ENCODE measurements at places on chromosomes 16 and 17.

- DNase-seq = no peak
Observed at GRCh38 chr16:57273359-57273758, 11.1 kb downstream of the PLLP start.

GRCh38 chr17:83149029-83149725 is 69.8 kb downstream of the METRNL start:
- no peak for DNase-seq

- no peak for DNase-seq
Observed at GRCh38 chr16:58478427-58478826, 21.5 kb upstream of the NDRG4 start.

DNA sequence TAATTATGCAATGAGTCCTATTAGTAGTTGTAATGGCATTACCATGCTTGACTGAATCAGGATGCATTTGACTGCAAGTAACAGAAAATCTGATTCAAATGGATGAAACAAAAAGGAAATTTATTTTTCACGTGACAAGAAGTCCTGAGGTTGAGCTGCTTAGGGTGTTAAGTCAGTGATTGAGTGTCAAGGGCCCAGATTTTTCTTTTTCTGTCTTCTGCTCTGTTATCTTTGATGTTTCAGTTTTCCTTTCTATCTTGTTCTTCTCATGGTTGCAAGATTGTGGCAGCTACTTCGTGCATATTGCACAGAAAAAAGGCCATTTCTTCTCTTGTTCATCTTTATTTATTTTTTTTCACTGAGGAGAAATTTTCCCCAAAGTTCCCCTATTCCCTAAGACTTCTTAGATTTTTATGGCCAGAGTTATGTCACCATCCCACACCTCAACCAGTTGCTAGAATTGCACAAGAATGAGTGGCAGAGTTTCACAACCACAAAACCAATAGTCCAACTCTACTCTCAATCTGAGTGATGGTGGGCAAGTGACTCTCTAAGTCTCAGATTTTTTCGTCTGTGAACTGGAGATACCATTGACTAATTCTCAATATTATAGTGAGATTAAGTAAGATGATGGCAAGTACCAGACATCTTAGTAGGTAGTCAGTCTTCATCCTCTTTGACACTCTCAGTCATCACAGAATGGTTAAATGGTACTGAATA is 15.7 kb upstream of the GPR139 start:
- no peak for DNase-seq

GRCh38 chr17:61260071-61260797 is 139.4 kb upstream of the TBX2 start:
- DNase-seq = no peak

GRCh38 chr17:41962768-41963434 is 3.7 kb upstream of the CNP start:
- DNase-seq = peak; percentile 47

DNA sequence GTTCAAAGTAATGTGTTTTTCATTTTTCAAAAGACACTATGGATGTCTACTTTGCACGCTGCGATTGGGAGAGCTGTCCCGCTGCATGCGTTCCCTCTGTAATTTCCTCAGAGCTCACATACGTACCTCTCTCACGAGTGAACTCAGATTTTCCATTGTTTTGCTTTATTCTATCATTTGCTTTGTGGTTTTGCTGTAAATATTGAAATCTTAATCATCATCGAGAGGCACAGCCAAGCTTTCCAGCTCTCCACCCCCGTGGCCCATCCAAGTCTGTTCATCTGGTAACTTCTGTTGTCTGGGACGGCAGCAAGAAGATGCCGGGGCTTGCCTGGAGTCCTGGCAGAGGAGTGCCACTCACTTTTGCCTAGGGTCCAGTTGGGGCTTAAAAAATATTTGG is 21.1 kb downstream of the TMC6 start:
- no peak for DNase-seq

DNA sequence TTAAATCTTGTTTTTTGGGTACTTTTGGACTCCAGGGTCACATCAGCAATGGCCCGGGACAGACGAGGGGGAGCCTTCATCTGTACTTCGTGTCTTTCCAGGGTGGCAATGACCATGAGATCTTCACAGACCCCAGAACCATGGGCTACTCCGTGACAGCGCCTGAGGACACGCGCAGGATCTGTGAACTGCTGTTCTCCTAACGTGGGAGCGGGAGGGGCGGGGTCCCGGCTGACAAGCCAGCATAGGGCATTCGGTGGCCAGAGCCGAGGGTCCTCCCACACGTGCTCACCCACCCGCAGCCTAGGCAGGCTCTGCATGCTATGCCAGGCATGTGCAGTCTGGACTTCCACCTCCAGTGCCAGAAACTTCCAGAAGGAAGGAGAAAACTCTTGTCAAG is 21.2 kb downstream of the CARHSP1 start:
- DNase-seq = no peak

GRCh38 chr16:70711211-70712031 is 25.6 kb upstream of the MTSS2 start:
- no peak for DNase-seq

DNA sequence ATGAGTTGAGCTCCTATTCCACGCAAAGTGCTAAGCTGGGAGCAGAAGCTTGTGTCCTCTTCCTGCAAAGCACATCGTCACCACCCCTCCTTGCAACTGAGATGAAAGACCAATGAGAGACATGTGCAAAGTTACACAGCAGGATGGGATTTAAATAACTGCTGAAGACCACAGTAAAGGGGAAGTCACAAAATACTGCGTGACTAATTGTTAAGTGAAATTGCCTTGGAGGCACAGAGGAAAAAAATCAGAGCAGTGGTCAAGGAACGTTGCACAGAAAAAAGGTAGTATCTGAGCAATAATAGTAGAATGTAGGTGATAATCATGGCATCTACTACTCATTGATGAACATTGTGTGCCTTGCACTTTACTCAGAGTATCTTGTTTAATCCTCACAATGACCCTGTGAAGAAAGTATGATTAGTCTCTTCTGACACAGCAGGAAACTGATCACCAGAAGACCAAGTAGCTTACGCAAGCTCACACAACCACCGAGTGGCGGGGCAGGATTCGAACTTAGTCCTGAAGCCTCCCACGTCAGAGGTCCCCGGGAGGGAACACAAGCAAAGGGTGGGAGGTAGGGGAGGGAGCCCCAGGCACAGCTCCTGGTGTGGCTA is 15.4 kb upstream of the MYO18A start:
- no peak for DNase-seq

DNA sequence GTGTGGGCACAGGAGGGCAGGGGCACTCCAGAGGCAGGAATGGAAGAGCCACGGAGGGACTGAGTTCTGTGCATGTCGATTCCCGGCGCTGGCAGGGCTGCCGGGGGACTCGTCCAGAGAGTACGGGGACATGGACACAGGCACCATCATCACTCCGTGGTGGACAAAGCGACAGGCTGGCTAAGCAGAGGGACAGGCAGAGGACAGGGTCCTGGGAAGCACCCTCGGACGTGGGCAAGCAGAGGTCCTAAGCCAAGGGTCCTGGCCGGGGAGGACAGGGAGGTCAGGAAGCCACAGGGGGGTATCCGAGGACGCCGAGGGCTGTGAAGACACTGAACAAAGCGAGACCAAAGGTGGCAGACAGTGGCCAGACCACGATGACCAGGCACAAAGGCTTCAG is 44.3 kb upstream of the ENPP7 start:
- DNase-seq = no peak

GRCh38 chr16:1317479-1318267 is 8.2 kb downstream of the UBE2I start:
- DNase-seq = no peak

DNA sequence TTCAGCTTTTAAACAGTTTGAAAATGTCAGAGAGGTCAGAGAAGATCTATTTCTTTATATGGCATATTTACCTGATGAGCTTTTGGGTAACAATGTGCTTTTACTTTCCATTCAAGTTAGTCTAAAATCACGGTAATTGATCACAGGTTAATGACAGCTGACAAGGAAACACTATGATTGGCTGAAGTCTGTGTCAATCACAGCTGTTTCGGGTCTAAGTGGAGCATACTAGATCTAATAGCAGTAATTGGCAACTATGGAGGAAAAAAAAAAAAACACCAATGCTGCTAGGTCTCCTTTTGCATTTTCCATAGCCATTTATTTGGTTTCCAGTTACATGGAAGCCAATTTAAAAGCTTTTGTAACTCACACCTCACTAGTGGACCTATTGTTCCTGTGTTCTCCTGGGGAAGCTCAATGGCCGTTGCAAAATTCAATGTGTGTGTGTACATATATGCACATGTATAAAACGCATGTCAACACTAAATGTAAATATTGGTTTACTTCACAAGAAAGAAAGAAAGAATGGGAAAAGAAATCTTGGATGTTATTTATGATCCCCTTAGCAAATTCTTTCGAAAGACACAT is 568.3 kb upstream of the ZFHX3 start:
- DNase-seq = no peak

DNA sequence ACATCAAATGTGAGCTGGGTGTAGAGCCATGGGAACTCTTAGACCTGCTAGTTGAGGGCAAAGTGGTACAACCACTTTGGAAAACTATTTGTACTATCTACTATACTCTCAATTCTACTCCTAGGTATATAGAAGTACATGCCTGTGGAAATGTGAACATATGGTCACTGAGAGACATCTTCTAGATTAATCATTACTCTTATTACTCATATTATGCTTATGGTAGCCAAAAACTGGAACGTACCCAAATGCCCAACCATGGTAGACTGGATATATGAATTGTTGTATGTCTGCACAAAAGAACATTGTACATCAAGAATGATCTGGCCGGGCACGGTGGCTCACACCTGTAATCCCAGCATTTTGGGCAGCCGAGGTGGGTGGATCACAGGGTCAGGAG is 2.7 kb downstream of the WDR45B start:
- DNase-seq = no peak

DNA sequence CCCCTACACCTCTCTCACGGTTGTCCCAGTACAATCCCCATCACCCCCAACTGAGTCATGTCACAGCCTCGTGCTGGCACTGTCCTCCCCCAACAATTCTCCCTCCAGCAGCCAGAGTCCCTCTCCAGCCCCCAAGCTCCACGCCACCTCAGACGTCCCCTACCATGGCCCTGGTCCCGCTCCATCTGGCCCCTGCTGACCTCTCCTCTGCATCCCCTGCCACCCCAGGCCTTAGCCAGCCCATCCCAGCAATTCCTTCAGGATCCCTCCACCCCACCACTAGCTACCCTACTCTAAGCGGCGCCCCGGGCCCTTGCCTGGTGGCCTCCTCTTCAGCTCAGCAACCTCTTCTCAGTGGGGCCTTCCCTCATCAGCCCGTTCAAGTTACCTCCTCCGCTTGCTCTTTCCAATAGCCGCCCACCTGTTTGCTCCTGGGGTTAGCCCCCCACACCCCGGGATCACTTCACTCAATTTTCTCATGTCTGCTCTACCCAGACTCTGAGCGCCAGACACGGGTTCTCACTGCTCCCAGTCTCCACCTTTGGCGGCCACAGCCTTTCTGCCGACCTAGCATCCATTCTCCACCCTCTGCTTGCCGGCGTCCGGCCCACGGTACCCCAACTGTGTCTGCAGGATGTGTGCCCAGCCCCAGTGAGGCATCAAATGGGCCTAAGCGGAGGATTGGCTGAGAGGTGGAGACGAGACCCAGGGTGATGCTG is 92.2 kb upstream of the DNAH17 start:
- no peak for DNase-seq

DNA sequence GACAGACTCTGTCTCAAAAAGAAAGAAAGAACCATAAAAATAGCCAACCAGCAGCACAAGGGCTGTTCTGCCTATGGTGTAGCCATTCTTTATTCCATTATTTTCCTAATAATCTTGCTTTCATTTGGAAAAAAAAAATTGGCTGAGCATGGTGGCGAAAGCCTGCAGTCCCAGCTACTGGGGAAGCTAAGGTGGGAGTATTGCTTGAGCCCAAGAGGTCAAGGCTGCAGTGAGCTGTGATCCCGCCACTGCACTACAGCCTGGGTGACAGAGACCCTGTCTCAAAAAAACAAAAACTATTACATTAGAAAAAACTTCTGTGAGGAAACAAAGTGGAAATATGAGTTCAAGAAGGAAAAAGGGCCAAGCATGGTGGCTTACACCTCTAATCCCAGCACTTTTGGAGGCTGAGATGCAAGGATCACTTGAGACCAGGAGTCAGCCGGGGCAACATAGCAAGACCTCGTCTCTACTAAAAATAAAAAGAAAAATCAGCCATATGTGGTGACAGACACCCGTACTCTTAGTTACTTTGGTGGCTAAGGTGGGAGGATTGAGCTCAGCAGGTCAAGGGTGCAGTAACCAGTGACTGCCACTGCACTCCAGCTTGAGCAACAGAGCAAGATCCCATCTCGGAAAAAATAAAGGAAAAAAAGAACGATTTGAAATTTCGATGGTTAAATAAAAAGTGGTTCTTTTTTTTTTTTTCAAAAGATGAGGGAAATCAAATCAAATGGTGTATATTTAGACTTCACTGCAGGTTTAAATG is 2.5 kb downstream of the DCAKD start:
- no peak for DNase-seq

DNA sequence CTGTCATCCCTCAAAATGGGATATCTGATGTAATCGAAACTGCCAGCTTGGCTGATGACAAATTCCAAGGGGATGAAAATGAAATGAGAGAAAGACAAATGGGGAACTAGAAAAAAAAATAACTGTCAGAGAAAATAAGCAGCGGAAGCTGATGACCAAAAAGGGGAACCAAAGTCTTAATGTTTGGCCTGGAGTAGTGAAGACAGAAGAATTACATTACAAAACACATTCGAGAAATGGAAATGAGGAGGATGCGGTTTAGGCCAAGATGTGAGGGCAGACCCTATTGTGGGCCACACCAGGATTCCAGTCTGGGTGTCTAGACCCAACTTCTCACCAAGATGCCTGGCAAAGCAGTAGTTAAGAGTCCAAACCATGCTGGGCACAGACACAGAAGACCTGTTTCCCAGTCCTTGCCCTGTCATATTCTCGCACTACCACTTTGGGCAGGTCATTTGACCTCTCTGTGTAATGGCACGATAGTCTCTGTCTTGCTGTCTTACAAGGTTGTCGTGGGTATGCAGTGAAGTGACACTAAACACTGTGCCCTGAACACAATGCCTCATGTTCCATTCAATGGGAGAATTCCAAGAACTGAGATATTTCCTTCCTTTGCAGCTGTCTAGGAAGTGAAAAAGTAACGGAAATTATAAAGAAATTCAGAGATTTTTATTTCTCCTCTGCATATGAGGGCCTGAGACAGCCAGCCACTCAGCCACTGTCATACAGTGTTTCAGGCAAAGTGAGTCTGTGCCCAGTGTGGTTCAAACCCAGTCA is 12.3 kb upstream of the CCL2 start:
- no peak for DNase-seq

GRCh38 chr17:33460781-33461450 is 167.8 kb upstream of the ASIC2 start:
- no peak for DNase-seq

DNA sequence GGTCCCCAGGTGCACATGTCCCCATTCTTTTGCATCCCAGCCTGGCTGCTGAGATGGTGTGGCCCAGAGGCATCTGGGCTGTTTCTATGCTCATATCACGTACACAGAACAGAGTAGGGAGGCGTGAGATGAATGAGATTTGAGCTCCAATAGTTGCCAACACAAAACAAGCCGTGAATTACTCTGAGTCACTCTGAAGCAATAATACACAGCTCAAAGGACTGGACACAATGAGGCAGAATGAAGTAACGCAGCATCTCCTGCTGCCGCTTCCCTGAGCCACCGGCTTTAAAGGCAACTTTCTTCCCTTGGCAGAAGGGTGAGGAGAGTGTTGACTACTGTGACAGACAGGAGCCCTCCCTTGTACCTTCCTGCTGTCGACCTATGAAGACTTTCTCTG is 33.9 kb upstream of the CLEC18B start:
- DNase-seq = no peak

All from stimulated activated CD4-positive, alpha-beta T cell treated with anti-CD3 and anti-CD28 coated beads, Interleukin-12 subunit alpha, Interleukin-12 subunit beta, amount 100 ng/mL, for 24 hours (primary cell).